ENCODE measurements at places on chromosomes 3 and 15.

GRCh38 chr15:92714077-92714476 lies 58.5 kb upstream of the FAM174B start:
- no peak for DNase-seq

DNA sequence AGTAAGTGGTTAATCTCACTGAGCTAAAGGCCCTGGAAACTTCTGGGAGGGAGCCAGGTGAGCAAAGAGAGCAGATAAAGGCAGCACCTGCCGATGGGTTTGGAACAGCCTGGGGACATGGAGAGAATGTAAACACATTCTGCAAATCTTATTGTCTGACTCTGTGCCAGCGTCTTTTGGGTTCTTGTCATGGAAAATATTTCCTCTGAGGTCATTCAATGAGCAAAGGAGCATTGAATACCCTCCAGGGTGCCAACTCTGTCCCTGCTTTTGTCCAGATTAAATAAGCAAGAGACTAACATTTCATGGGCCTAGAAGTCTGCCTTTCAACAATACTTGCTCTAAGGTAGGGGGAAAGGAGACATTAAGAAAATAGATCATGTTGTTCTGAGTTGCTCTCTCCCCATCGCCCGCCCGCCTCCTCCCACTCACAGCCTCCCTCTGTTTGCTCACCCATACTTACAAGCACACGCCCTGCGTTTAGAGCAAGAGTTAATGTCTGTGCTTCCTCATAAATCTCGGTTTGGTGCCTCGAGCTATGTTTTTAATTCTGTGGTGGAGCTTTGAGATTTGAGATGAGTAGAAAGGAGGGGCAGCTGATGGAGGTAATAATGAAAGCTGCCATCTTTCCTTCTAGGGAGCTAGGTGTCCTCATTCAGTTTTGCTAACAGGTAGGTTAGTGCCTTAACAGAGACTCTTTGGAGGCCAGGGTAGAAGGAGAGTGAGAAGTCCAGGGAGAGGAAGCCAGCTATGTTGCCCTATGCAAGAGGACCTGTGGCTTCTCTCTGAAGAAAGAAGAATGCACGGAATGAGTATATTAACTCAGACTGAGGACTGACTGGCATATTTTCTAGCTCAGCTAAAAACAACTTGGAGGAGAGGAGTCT lies 132.9 kb downstream of the TPRG1 start:
- no peak for DNase-seq

GRCh38 chr3:13654330-13655060 lies 105.6 kb downstream of the FBLN2 start:
- no peak for DNase-seq

GRCh38 chr15:57611938-57612337 lies 20.2 kb downstream of the MYZAP start:
- no peak for DNase-seq

DNA sequence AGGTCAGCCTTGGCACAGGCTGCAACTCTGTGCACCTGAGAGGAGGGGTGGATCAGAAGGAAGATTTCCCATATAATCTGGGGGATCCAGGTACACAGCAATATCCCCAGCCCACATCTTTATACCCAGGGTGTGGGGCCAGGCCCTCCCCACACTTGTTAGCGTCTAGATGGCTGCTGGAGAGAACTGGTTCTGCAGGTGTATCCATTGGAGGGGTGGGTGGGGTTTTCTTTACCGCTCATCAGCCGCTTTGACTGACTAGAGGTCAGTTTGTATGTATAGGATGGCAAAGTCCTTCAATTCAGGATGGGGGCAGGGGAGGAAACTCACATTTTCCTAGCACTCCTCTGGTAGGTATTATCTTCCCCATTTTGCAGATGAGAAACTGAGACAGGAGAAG lies 92.5 kb downstream of the IL20RB start:
- no peak for DNase-seq

- DNase-seq, result no peak
These were observed 134.1 kb downstream of the ARPP21 start for GRCh38 chr3:35773417-35773816.

DNA sequence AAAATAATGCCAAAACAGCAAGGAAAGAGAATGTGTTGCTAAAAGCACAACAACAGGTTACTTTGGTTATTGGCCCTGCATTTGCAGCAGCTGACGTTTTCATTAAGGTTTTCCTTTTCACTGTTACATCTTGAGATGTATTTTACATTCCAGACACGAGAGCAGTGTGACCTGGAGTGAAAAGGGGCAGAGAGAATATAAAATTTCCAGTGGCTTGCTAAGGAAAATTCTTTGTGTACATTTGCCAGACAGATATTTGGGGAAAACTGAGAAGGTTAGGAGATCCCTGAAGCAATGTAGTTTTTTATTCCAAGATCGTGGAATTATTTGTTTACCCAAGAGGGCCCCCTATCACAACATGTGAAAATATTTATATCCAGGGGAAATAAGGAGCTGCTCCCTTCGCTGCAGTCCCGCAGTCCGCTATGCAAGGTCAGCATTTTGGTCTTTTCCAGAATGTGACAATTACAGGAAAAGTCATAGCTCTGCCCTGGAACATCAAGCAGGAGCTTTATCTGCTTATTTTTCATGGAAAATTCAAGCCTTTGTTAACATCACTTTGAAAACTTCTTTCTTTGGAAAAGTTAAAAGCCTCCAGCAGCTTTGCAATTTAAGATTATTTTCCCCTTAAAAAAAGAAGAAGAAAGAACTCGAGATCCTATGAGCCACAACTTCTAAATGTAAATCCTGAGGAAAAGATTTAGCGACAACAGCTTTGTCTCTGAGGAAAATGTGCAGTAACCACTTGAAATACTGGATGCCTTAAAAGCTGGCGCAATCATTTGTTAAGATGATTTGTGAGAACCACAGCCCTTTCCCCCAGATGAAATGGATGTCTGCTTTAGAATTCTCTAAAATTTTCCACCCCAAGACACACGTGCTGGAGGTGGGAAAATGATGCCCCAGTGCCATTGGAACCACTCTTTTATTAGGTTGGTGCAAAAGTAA lies 256.4 kb upstream of the TPM1 start:
- DNase-seq, result no peak

DNA sequence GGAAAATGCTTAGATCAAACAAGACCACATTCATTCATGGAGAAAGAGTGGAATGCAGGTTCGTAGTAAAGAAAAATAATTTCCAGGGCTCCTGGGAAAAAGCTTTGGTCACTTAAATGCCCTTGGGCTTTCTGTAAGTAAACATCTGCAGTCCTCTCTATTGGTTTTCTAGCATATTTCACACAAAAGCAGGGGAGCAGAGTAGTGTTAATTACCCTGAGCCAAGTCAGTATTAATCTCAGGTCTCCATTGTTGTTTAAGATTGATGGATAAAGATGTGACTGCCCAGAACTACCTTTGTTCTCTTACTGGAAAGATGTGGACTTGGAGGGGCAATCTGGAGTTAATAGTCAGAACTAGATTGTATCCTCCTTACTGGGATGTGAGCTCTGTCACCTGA lies 242.6 kb downstream of the PTPRG start:
- DNase-seq, result no peak

- no peak for DNase-seq
These were observed 4.5 kb upstream of the SSUH2 start for GRCh38 chr3:8648909-8649741.

DNA sequence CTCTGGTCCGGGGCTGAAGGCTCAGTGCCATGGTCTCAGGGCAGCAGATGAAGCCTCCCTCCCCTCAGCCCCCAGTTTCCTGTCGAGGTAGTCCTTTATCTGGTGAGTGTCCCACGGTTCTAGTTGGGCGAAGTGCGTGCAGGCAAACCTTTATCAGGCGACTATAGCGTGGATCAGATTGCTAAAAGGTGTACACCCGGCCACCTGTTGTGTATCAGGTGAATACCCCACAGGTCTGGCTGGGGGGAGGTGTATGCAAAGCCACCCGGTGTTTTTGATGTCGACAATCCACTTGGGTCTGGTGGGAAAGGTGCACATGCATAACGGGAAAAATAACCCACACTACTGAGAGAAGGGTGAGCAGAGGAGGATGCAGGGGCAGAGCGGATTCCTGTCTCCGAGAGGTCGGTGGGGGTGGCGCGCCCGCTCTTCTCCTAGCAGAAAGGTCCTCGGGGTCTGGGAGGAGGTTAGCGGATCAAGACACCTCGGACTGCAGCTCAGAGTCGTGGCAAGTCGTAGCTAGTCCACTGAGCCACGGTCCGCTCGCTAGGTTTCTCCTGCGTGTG lies 507 bp downstream of the SLC12A6 start:
- DNase-seq, result no peak

DNA sequence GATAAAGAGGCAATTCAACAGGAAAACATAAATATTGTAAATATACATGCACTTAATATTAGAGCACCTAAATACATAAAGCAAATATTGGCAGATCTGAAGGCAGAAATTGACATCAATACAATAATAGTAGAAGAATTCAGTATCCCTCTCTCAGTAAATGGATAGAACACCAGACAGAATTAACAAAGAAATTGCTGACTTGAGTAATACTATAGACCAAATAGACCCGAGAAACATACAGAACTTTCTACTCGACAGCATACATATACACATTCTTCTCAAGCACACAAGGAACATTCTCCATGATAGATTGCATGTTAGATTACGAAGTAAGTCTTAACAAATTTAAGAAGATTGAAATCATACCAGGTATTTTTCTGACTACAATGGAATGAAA lies 50.2 kb downstream of the OXSM start:
- DNase-seq, result no peak

- DNase-seq, result no peak
These were observed at the start of gene FRMD4B for GRCh38 chr3:69385723-69386555. FRMD4B (minus strand) TSS chr3:69386088; CDS start chr3:69385989, 99 bp downstream.

GRCh38 chr3:20890111-20890519 lies 704.1 kb upstream of the SGO1 start:
- DNase-seq, result no peak

GRCh38 chr3:80233576-80233975 lies 465.8 kb upstream of the ROBO1 start:
- DNase-seq, result no peak

GRCh38 chr3:24133436-24133835 lies 188.3 kb downstream of the NR1D2 start:
- no peak for DNase-seq

DNA sequence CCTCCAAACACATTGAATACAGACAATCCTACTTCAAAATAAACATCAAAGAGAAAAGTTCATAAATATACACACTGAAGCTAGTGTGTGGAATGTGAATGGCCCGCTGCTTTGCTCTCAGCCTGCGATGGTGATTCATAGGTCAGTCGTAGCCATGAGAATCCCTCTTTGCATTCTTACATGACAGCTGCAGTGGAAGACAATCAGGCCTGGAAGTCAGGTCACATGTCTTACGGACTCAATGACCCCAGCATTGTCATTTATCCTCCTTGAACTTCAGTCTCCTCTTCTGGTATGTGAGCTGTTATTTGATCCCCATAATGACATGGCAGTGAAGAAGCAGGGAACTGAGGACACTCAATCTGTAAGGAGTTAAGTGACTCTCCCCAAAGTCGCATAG lies 217.8 kb upstream of the EOMES start:
- DNase-seq, result no peak

GRCh38 chr3:15055019-15055557 lies 10.0 kb downstream of the MRPS25 start:
- peak; percentile 58 for DNase-seq

DNA sequence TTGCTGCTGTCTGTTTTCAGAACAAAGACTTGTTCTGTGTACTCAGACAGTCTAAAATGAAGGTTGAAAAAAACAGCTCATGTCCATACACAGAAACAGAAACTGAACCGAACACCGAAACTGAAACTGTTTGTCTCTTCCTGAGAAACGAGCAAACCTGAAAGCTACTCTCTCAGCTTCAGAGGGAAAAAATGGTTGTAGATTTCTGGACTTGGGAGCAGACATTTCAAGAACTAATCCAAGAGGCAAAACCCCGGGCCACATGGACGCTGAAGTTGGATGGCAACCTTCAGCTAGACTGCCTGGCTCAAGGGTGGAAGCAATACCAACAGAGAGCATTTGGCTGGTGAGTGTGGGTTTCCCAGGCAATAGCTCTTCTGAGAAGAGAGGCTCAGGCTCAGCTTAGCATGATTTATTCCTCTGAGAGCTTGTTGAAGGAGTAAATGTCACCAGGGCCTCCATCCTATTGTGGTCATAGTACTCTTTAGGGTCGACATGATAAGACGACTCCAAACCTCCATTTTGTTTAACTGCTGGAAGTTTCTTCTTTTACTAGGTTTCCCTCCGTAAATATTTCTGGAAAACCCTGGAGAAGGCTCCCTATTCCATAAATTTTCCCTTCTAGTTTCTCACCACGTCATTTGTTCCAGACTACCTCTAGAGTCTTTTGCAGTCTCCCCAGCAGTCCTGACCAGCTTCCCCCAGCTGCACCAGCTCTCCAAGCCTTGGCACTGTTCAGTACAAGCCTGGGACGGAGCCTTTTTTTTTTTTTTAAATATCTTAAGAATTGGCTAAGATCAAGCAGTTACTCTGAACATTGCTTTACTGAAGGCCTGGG lies at the start of gene RTP4:
RTP4 (plus strand) TSS at position 135 of the 838 bp plus-strand sequence; CDS start at position 192, 57 bp downstream.
- DNase-seq, result peak; percentile 39

DNA sequence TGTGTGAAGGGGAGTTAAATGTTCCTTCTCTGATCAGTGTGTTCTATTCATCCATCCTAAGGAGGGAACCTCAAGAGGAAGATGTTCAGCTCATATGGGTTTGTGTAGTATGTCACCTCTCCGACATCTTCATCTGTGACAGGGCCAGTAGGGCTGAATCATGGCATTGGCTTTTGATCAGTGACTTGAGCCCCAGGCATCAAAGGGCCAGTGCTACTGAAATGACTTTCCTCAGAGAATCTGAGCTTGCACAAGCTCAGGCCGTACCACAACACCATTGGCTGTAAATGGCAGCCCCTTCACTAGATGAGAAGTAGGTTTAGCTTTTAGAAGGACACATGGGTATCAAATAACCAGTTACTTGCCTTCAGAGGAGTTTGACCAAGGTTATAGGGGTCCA lies 183.2 kb upstream of the NR2E3 start:
- DNase-seq, result no peak

GRCh38 chr15:66138096-66138783 lies 115.3 kb downstream of the MEGF11 start:
- no peak for DNase-seq

DNA sequence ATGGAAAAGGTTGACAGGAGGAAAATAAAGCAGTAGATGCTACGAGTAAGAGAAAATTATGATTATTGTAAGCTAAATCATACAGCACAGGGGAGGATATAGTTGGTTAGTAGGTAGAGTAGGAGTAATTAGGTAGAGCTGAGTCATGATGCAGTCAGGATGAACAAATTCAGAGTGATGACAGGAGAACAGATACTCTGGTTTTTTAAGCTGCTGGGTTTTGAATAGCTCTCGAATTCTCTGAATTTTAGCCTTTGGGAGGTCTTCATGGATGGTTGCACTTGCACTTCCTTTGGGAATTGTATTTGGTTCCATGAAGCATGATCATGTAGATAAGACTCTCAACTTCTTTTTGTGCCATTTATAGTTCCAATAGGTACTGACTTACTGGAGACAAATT lies 96.2 kb downstream of the ECT2 start:
- no peak for DNase-seq

Data from activated naive CD4-positive, alpha-beta T cell treated with anti-CD3 and anti-CD28 coated beads, Interleukin-2, amount 50 U/mL, for 72 hours (primary cell).